Dermis blood vessel endothelial cell (primary cell): ENCODE measurements at places on chromosomes 5 and 9. TPM values are rescaled to one million over a fixed set of nuclear protein-coding genes. Genes with fewer than 3 reads are reported as not detected.

The PRSS3 gene
- total RNA-seq = 0.51 and 1.4 TPM in 2 replicates

The POLK gene
- 53.4 and 65.0 TPM in 2 replicates for total RNA-seq

The OMD gene
- total RNA-seq = under 0.01 and 0.23 TPM in 2 replicates

The ABCA1 gene
- 19.1 and 35.7 TPM in 2 replicates for total RNA-seq

The CMBL gene
- 3.6 and 6.3 TPM in 2 replicates for total RNA-seq

The SPATA9 gene
- total RNA-seq = not detected in 2 replicates

The LCN10 gene
- 0.05 TPM in 1 of 2 replicates, not detected in the other for total RNA-seq

The RNF180 gene
- total RNA-seq = 3.2 and 6.1 TPM in 2 replicates

The PTGR1 gene
- 23.3 and 27.6 TPM in 2 replicates for total RNA-seq

The TAS2R1 gene
- not detected in 2 replicates for total RNA-seq
